Mesenteric fat pad (tissue), 1 donor: ENCODE measurements at places on chromosomes 4 and X. TPM values are rescaled to one million over a fixed set of nuclear protein-coding genes. Genes with fewer than 3 reads are reported as not detected.

- DNase-seq = no peak
Observed at GRCh38 chr4:42328978-42329377, 68.3 kb upstream of the SHISA3 start.

The HHIP gene
- 0.06 TPM for total RNA-seq

DNA sequence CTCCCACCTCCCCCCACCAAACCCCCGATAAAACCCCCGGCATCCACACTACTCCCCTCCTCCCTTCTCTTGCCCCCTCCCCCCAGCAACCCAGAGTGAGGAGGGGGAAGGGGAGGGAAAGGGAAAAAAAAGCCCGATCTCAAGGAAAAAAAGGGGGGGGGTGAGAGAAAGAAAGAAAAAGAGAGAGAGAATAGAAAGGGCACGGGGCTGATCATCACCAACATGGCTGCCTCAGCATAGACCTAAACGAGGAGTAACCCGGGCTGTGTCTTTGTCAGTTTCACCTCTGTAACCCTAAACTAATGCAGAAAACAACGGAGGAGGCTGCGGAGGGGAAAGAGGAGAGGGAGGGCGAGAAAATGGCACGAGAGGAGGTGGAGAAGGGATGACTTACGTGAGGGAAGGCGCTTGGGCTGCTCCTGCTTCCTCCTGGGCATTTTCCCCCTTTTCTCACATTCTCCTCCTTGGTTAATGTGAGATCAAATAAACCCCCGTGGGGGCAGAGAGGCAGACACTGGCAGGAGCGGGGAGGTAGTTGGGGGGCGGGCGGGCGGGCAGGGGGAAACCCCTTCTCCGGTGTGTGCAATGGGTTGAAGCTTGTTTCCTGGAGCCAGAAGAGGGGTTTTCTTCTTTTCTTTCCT lies 532 bp downstream of the ZNF827 start:
- no peak for DNase-seq

The NAP1L5 gene
- total RNA-seq = 6.5 TPM

DNA sequence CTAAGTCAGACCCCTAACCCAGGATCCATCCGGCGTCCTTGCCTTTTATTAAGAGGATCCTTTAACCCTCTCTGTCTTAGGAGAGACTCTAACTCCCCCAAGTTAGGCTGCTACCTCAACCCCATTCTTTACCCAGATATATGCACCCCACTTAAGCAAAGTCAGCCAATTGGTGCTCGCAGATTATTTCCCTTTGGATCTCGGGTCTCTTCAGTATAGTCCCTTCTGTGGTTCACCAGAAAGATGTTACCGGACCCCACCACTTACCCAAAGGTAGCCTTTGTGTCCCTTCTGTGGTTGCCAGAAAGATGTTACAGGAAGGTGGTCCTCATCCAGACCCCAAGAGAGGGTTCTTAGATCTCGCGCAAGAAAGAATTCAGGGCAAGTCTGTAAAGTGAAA lies 212.9 kb upstream of the GRID2 start:
- DNase-seq = no peak

The TCEAL2 gene
- 0.32 TPM for total RNA-seq
